ENCODE measurements at places on chromosomes 11 and 22.

GRCh38 chr11:91630916-91631673, 593.5 kb upstream of the FAT3 start:
- no peak for DNase-seq

- DNase-seq = no peak
These were observed 53.6 kb downstream of the BCR start for GRCh38 chr22:23233752-23234408.

DNA sequence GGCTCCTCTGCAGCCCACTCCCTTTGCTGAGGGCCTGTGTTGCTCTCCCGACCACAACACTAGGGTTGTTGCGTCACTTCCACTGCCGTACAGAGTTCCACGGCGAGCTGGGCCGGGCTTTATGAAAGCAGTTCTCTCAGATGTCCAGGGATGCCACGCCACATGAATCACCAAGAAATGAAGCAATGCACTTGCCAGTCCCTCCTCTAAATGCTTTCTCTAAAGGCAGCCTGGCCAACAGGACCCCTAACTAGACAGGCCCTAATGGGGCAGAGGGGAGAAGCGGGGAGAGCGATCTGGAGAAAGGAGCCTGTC, 188.7 kb downstream of the CTTN start:
- no peak for DNase-seq

DNA sequence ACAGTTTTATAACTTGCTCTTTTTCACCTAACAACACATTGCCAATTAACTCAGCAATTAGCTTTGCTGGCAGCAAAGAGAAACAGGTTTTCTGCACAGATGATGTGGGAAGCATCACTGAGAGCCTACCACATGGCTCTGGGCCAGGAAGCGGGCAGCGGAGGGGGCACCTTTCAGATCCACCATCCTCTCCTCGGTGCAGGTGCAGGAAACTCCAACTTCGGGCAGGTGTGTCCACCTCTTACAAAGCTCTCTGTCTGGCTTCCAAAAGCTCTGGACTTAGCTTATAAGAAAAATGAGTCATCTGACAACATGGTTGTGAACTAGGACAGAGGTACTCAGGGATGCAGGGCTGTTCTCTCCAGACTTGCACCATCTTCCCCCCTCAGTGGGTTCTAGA, 77.0 kb downstream of the RPS6KA4 start:
- DNase-seq = no peak

DNA sequence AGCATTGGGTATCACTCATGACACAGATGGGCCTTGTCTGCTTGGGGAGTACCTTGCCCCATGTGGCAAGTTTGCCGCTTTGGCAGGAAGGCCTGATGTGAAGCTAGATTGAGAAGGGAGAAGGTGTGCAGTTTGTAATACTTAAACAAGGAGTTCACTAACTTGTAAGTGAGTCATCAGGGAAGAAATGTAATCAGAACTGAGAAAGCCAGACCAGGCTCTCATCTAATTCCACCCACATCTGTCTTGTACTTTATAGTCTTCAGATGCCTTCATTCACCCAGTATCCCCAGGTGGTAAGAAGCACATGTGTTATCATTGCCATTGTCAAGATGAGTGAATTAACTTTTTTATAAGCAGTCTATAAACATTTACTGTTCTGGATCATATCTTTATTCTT, 116.0 kb upstream of the DDI1 start:
- no peak for DNase-seq

DNA sequence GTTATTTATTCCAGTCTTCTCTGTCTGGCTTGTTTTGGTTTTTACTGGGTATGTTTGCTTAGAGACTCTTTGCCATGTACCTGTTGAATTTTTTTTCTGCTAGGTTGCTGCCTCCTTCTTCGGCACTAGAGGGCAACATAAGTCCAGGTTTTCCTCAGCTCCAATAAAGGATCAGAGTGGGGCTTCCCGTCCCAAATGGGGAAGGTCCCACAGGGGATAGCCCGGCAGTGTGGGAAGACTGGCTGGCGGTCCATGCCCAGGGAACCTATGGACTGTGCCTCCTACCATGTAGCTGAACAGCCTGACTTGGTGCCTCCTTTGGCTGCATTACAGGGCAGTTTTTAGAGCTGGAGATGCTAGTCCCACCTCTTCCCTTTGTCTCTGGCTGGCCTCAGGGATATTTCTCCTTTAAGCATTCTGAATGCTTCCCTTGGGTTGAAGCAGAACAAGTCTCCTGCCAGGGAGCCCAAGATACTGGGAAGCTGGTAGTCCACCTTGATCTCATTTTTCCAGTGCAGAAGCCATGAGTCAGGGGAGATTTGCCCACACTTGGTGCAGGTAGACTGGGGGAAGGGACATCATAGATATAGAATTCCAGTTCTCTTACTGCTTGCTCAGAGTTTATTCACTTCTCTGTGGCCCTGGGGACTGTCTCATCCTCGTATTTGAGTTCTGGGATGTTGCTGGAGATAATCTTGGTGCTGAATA, 60.2 kb downstream of the BRD1 start:
- DNase-seq = no peak

- no peak for DNase-seq
These were observed 41.9 kb downstream of the ANO5 start for GRCh38 chr11:22234743-22235142.

- no peak for DNase-seq
These were observed 163.5 kb downstream of the CSNK2A3 start for GRCh38 chr11:11189506-11189905.

DNA sequence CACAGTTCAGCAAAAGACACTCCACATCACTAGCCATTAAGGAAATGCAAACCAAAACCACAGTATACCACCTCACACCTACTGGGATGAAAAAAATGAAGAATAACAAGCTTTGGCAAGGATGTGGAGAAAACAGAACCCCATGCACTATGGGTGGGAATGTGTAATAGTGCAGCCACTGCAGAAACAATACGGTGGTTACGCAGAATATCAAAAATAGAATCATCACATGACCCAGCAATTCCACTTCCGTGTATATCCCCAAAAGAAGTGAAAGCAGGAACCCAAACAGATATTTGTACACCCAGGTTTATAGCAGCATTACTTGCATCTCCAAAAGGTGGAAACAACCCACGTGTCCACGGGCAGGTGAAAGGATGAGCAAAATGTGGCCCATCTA, 20.8 kb downstream of the CARS1 start:
- DNase-seq = no peak

GRCh38 chr22:19873138-19873959, 18.7 kb upstream of the GNB1L start:
- no peak for DNase-seq

DNA sequence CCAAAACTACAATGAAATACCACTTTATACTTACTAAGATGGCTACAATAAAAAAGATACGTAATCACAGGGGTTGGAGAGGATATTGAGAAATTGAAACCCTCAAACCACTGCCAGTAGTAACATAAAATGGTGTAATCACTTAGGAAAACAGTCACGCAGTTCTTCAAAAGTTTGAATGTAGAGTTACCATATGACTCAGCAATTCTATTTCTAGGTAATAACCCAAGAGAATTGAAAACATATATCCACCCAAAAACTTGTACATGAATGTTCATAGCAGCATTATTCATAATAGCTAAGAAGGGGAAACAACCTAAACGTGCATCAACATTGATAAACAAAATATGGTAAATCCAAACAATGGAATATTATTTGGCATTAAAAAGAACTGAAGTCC, 24.4 kb upstream of the PSMA1 start:
- no peak for DNase-seq

- no peak for DNase-seq
These were observed 124.1 kb upstream of the MTNR1B start for GRCh38 chr11:92845390-92845789.

DNA sequence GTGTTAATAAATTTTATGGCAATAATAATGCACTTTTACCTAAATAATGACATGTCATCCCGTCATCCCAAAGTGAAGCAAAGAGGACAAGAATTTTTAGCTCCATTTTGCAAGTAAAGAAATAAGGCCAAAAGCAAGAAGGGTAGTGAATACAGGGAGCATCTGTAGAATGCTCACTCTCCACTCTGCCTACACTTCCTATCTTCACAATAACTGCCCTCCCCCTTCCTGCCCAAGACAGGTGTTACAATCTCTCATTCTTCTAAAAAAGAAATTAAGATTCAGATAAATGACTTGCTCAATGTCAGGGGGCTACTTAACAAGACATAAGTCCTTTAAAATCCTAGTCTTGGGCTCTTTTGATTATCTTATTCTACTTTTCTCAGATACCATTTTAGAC, 8.9 kb downstream of the RDX start:
- DNase-seq = no peak

- DNase-seq = no peak
These were observed 7.2 kb upstream of the CYTH4 start for GRCh38 chr22:37275134-37275533.

DNA sequence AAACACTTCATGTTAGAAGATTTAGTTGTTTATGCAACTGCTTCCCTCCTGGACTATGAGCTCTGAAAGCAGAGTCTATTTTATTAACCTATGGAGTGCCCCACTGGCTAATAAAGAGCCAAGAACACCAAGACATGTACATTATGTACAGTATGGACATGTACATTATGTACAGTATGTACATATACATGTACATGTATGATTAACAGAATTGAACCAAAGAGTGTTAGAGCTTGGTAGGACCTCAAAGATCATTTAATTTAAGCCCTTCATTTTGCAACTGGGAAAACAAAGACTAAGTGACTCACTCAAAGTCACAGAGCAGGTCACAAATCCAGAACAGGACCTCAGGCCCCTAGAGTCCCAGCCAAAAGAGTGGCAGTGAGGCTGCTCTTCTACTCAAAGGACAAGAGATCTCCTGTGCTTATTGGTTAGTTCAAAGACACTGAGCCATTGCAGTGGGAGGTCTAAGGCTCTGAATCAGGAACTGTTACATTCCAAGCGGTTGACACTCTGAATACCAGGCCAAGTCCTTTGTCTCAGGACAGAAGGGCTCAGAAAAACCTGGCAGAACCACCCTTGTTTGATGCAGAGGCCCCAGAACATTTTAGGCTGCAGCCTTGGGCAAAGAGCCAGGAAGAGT, 103.8 kb downstream of the FAM168A start:
- no peak for DNase-seq

GRCh38 chr22:44464000-44464399, 34.0 kb downstream of the RTL6 start:
- DNase-seq = no peak

- no peak for DNase-seq
These were observed 2.8 kb upstream of the GRAMD4 start for GRCh38 chr22:46617207-46617985.

DNA sequence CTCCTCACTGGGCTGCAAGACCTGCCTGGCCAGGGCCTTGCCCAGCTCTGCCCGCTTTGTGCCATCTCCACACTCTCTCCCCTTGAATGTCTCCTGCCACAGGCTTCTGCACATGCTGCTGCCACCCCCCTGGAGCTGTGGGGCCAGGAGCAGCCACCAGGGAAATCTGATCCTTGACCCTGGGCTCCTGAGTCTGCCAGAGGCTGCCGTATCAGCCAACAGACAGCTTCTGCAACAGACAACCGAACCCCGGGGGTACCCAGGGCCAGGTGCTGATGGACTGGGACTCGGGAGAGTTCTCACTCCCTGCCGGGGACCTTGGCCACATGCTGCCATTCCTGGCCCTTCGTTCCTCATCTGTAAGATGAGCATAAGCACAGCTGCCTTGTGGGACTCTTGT, 3.3 kb upstream of the PPARA start:
- no peak for DNase-seq

DNA sequence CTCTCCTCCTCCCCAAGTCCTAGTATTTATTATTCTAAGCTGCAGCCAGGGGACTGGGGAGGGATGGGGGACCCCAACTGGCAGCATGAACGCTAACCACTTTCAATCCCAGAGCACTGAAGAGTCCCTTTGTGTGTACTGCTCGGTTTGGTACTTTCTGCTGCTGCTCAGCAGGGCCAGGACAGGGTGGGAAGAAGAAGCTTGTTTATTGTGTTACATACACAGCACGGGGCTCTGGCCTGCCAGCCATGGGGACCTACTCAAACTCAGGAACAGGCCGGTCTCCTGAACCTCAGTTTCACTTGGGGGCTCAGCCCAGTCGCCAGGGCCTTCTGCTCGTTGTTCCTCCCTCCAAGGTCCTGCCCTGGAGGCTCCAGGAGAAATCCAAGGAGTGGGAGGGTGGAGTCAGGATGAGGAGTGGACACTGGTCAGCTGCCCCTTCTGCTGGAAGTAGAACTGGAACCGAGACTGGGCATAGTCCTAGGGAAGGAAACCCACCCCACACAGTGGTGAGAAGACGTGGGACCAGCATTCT, 616 bp upstream of the CPT1B start:
- no peak for DNase-seq

DNA sequence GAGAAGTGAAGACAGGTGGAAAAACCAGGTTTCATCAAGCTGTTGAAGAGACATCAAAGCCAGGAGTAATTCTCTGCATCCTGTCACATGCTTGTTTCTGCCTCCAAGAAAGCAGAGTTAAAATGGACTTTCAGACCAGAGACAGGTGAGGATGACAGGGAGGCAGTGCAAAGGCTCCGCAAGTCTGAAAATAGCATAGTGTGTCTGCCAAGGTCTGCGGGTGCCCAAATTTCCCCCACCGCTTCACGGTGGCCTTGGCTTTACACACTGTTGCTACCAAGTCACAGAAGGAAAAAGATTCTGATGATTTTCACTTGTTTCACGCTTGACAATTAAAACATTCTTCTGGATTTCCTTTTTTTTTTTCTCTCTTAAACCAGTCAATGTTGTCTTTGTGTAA, 44.2 kb downstream of the SNX19 start:
- no peak for DNase-seq

DNA sequence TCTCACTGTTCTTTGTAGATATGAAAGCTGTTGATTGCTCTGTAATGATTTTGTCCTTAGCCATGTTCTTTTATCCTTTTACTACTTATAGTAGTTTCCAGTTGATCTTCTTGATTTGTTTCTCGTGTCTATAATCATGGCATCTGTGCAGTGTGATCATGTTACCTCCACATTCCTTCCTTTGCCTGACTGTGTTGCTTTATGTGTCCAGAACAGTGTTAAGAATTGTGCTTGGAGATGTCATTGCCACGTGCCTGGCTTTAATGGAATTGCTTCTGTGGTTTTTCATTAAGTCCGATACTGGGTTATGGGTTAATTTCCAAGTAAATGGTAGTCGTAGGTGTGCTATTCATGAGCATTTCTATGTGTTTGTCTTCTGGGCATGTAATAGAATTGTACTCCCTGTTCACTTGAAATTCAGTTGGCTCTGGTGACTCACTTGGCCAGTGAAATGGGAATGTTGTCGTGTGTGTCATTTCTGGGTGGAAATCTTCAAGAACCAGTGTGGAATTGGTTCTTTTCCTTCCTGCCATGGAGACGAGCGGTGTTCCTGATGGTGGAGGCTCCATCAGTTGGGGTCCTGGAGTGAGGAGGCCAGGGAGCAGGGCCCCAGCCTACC, 6.8 kb downstream of the GTSE1 start:
- no peak for DNase-seq

GRCh38 chr22:34897126-34897525, 168.8 kb upstream of the ISX start:
- no peak for DNase-seq
